Right hindlimb (tissue), 1 donor: ENCODE measurements at places on chromosomes 1 and 21.

GRCh38 chr1:202968895-202969295 lies 1.8 kb upstream of the CYB5R1 start:
- peak; percentile 35 for DNase-seq

GRCh38 chr1:116409751-116410191 lies 36.7 kb downstream of the ATP1A1 start:
- no peak for DNase-seq

DNA sequence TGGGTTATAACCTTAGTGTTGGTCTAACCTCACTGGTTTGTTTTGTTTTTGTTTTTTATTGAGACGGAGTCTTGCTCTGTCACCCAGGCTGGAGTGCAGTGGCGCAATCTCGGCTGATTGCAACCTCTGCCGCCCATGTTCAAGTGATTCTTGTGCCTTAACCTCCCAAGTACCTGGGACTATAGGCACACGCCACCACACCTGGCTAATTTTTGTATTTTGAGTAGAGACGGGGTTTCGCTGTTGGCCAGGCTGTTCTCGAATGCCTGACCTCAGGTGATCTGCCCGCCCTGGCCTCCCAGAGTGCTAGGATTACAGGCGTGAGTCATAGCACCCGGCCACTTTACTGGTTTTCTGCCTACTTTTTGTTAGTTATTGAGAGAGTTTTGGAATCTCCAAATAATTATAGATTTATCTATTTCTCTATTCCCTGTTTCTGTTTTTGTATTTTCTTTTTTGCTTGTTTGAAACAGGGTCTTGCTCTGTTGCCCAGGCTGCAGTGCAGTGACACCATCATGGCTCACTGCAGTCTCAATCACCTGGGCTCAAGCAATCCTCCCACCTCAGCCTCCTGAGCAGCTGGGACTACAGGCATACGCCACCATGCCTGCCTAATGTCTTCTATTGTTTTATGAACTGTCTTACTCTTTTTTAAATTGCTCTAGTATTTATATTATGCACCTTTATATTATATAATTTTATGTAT lies 21.4 kb downstream of the SMG7 start:
- DNase-seq = no peak

DNA sequence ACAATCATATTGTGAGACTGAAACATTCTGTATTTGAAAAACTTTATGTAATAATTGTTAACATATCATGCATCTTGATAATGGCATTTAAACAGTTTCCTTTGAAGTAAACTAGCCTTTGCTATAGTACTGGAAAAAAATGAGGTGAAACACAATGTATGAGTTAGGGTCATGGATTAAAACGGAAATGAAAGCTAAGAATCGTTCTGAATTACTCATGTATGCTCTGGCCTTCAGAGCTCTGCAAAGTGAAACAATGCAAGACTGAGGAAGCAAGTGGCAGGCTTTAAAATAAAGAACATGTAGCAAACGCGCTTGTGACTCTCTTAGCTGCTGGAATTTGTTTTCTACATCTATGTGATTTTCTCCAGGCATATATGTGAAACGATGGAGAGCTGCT lies 317.1 kb downstream of the DPYD start:
- no peak for DNase-seq
